ENCODE measurements at places on chromosomes 12 and 14. TPM values are rescaled to one million over a fixed set of nuclear protein-coding genes. Genes with fewer than 3 reads are reported as not detected.

The SPATA7 gene
- total RNA-seq, result 6.0 TPM

The TSPAN8 gene
- total RNA-seq, result not detected

The KRT77 gene
- total RNA-seq, result not detected

The RASAL1 gene
- 0.45 TPM for total RNA-seq

The SLC22A17 gene
- total RNA-seq, result 7.3 TPM

The LRTM2 gene
- total RNA-seq, result 0.07 TPM

The ERG28 gene
- 16.1 TPM for total RNA-seq

The ZNF605 gene
- total RNA-seq, result 3.6 TPM

The TAPBPL gene
- 3.6 TPM for total RNA-seq

The CIROP gene
- not detected for total RNA-seq

The COX14 gene
- total RNA-seq, result 86.9 TPM

The IFI27 gene
- 1.5 TPM for total RNA-seq

The NRL gene
- 0.92 TPM for total RNA-seq

The NID2 gene
- 26.3 TPM for total RNA-seq

The COX8C gene
- not detected for total RNA-seq

The PPM1H gene
- total RNA-seq, result 7.1 TPM

The SLC6A12 gene
- 0.51 TPM for total RNA-seq

The TDRD9 gene
- not detected for total RNA-seq

The RPL10L gene
- not detected for total RNA-seq

The NOS1 gene
- total RNA-seq, result 0.63 TPM

The ADGRD1 gene
- 0.56 TPM for total RNA-seq

The RBP5 gene
- not detected for total RNA-seq

The NELL2 gene
- not detected for total RNA-seq

The PRB2 gene
- total RNA-seq, result not detected

The CLEC12A gene
- total RNA-seq, result not detected

The RTL1 gene
- 0.26 TPM for total RNA-seq

The CFAP251 gene
- total RNA-seq, result 1.3 TPM

The TMEM253 gene
- total RNA-seq, result 0.73 TPM

The PAH gene
- total RNA-seq, result not detected

The C12orf50 gene
- total RNA-seq, result not detected

The IL22 gene
- not detected for total RNA-seq

The CLEC4D gene
- not detected for total RNA-seq

The RIMKLB gene
- total RNA-seq, result 17.3 TPM

The DBX2 gene
- not detected for total RNA-seq

The AQP2 gene
- total RNA-seq, result not detected

The JPH4 gene
- not detected for total RNA-seq

The SENP1 gene
- 12.7 TPM for total RNA-seq

The DHRS7 gene
- 80.5 TPM for total RNA-seq

The HOXC6 gene
- total RNA-seq, result 5.3 TPM

The SAMD15 gene
- total RNA-seq, result 2.0 TPM

The PZP gene
- total RNA-seq, result not detected

The ARHGAP9 gene
- 0.36 TPM for total RNA-seq

The MGAT4C gene
- 0.02 TPM for total RNA-seq

The C12orf60 gene
- 1.8 TPM for total RNA-seq

The TCTN1 gene
- 33.2 TPM for total RNA-seq

The ALKBH1 gene
- 16.0 TPM for total RNA-seq

The SLC39A2 gene
- total RNA-seq, result not detected

The LBHD2 gene
- total RNA-seq, result not detected

The FAM181A gene
- total RNA-seq, result not detected
